ENCODE measurements at places on chromosomes 16 and 17.

DNA sequence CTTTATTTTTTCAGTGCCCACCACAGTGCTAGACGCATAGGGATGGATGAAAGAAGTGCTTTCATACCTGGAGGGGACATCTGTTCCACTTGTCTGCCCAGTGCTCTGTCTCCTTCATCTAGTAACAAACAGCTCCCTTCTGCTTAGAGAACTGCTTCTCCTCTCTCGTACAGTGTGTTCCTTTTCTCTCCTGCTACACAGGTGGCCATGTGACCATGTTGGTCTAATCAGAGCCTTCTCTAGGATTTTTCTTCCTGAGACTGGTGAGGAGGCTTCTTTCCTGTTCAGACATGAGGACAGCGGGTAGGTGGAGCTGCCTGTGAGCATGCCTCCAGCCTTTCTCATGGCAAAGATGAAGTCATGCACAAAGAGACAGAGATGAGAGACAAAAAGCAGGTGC is 182.7 kb downstream of the TMEM132E start:
- no peak for DNase-seq

DNA sequence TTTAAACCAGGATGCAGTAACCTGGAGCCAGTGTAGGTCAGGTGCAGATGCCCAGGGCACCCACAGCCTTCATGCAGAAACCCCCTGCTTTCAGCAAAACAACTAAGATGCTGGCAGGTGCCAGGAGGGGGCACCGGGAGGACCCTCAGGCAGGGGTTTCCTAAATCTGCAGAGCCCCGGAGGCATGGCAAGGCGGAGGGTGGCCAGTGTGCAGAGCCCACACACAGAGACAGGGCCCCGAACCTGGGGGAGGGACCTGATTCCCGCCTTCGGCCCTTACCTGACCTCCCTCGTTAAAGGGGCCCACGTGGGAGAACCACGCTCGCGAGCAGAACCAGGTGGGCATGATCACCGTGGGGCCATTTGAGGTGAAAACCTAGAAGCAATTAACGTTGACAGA is 114.0 kb upstream of the METRNL start:
- DNase-seq: peak; percentile 18

GRCh38 chr16:63037761-63038396 is 1001.6 kb upstream of the CDH8 start:
- no peak for DNase-seq

GRCh38 chr17:35878361-35878760 is 1.8 kb downstream of the CCL5 start:
- no peak for DNase-seq

GRCh38 chr17:45137561-45138305 is 2.2 kb downstream of the ACBD4 start:
- DNase-seq: no peak

DNA sequence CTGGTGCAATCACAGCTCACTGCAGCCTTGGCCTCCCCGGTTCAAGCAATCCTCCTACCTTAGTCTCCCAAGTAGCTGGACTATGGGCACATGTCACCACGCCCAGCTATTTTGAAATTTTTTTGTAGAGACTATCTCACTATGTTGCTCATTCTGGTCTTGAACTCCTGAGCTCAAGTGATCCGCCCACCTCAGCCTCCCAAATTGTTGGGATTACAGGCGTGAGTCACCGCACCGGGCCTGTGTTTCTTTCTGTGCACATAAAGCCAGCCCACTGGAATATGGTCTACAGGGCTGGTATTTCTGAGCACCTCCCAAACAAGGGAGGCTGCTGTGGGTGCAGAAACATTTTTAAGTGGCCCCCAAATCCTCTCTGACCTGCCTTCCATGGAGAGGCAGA is 8.4 kb downstream of the TMEM95 start:
- DNase-seq: no peak

GRCh38 chr17:7183433-7184090 is 4.4 kb upstream of the ASGR1 start:
- no peak for DNase-seq

DNA sequence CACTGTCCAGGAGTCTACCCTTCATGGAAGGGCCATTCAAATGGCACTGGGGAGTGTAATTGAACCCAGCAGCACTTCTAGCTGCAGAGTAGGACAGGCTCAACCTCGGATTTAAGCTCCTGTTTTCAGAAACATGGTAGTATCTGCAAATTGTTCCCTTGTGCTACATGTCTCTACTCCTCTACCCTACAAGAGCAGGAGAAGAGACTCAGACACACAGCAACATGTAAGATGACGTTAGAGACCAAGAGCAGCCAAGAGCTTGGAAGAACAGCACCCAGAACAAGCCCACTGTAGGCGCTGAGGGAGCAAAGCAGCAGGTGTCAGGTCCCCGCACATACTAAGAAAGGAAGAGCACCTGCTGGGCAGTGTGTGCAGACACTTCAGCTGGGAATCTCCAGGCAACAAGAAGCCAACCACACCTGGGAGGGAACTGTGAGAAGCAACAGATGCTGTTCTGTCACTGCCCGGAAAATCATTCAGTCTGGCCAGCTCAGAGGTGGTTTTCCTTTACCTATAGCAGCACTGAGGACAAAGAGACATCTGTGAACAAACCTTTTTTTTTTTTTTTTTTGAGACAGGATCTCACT is 35.6 kb upstream of the MNT start:
- DNase-seq: no peak

GRCh38 chr16:35751191-35751941 is 2292.0 kb downstream of the TP53TG3F start:
- DNase-seq: peak; percentile 46

- no peak for DNase-seq
Observed at GRCh38 chr16:59500601-59501000, 766.5 kb upstream of the GOT2 start.

- DNase-seq: no peak
Observed at GRCh38 chr17:29640981-29641642, 18.4 kb upstream of the CORO6 start.

GRCh38 chr17:57459286-57459915 is 203.1 kb downstream of the MSI2 start:
- no peak for DNase-seq

DNA sequence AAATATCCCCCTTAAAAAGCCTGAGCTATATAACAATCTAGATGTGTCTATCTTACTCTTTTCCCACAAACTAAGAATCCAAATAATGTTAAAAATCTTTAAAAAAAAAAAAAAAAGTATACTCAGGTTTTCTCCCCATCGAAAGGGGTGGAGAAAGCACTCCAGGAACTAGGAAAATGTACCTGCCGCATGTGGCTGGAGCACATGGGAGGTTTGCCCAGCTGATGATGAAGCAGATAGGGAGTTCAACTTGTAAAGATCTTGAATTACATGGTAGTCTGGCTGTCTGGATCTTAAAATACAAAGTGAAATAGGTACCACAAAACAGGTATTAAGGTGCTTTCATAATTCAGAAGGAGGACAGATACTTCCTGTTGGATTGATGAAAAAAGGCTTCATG is 8.8 kb upstream of the SLFN14 start:
- DNase-seq: no peak

DNA sequence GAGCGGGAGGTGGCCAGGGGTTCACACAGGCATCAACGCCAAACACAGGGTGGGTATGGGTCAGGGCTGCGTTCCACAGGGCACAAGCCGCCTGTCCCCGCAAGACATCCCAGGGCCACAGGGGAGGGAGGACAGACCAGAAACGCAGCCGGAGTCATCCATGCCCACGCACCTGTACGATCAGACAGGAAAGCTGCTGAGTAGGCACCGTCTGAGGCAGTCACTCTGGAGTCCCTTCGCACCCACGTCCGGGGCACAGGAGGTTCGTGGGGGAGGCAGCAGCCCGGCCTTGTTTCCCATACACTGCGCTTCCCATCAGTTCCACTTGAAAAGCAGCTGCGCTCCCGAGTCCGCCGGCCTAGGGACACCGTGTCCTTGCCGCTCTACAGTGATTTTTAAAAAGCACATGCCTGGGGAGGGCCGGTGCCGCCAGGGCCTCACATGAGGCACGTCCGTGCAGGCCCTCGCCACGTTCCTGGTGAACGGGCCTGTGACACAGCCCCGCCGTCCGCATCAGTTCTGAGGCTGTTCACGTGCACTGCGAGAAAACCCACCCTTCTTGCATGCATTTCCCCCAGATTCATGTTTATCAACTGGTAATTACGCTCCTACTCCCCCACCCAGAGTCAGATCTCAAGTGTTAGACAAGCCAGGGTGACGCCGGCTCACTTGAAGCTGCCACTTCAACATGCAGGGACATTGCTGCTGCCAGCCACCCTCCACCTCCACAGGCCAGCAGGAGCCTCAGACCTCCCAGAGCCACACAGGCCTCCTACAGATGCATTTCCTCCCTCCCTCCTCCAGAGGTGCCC is 34.8 kb downstream of the WDR45B start:
- DNase-seq: no peak

- DNase-seq: no peak
Observed at GRCh38 chr16:53084141-53084541, 29.4 kb downstream of the CHD9 start.

- DNase-seq: no peak
Observed at GRCh38 chr16:51149251-51149661, 1.8 kb downstream of the SALL1 start.

- no peak for DNase-seq
Observed at GRCh38 chr17:64230791-64231408, 32.2 kb downstream of the TEX2 start.

Measured in right atrium auricular region (tissue), 2 donors.